ENCODE measurements at places on chromosomes 7 and 10.
A peak's percentile ranks its signal among the peaks of the same experiment; 100 is the strongest.

DNA sequence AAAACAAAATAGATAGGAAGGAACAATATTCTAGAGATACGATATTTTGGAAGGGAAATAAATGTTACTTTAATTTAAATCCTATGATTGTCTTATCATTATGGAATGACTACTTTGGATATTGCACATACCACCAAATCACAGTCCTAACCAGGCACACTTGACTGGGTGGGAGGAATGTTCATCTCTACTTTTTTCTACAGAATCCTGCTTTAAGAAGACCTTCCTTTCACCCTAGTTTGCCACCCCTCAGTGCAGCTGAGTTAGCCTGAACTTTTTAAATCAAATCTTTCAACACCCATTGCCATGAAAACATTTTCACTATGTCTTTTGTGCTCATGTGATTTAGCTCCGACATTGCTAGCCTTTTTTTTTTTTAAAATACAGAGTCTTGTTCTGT is 38.1 kb downstream of the RELN start:
- DNase-seq, result no peak

DNA sequence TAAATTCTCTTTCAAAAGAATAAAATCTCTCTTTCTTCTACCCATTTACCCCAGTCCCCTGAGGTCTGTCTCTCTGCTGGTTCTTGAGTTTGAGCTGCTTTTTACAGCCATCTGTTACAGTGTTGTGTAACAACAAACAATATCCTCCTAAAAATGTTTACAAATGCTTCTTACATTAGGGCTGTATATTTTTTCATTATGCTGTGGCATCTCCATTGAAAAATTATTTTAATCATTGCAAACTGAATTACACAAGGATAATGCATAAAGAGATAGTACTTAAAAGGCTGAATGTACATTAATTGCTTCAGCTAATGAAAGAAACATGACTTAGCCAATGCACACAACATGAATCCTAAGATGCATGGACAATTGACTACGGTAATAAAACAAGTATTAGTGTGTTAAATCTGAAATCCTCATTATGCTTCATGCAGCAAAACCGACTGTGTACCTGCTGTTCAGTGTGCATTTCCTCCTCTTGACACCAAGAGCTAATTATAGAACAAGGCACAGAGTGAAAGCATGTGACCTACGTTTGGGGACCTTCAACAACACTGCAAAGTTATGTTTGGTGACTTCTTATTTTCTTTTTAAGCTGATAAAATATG is 181.7 kb upstream of the RHOBTB1 start:
- no peak for DNase-seq

- no peak for DNase-seq
Measured at GRCh38 chr10:22931948-22932347, 4.1 kb downstream of the ARMC3 start.

- DNase-seq, result peak; percentile 21
Measured at GRCh38 chr10:17616403-17617030, 657 bp downstream of the HACD1 start.

- DNase-seq, result peak; percentile 62
Measured at GRCh38 chr7:156612930-156613329, 27.6 kb upstream of the RNF32 start.

- no peak for DNase-seq
Measured at GRCh38 chr7:80997841-80998240, 79.0 kb upstream of the SEMA3C start.

DNA sequence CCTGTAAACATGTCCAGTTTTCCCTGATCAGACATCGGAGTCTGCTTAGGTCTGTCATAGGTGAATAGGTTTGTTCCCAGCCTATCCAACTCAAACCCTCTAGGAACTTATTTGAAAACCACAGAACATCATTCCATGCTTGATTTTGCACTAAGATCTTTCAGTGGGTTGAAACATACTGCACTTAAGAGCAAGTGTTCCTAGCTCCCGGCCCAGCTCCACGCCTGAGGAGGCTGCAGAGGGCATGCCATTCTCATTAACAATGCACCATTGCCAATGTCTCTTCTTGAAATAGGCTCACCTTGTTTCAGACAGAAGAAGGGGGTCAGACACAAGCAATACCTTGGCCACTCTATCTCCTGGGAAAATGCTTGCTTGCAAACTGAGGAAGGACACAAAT is 78.0 kb upstream of the EGR2 start:
- DNase-seq, result no peak

GRCh38 chr7:12951397-12951801 is 264.0 kb downstream of the ARL4A start:
- no peak for DNase-seq

DNA sequence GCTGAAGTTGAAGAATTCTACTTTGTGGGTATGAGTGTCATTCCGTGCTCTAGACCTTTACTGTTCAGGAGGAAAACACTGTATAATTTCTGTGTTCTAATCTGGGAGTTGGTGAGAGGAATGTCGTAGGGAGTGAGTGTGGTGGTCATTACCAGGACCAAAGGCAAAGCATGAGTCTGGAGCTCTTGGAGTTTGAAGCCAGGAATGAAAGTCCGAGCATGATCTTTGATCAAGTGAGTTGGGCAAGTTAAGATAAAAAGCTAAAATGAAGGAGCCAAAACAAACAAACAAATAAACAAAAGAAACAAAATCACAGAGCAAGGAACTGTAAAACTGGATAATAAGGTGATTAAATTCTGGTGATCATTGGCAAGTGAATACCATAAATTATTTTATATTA is 161.4 kb downstream of the AGMO start:
- DNase-seq, result no peak

DNA sequence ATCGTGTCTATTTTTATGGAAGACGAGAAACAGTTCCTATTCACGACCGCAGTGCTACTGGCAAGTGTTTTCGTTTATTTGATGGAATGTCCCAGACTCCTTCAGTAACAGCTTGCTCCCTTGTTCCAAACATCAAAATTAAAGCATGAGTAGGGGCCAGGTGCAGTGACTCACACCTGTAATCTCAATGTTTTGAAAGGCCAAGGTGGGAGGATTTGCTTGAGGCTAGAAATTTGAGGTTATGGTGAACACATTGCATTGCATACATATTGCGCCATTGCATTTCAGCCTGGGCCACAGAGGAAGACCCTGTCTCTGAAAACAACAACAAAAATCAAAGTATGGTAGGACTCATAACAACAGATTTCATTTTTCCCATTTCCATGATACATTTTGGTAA is 22.8 kb downstream of the PTTG1IP2 start:
- DNase-seq, result no peak

GRCh38 chr7:11754123-11754522 is 77.9 kb downstream of the THSD7A start:
- no peak for DNase-seq

- no peak for DNase-seq
Measured at GRCh38 chr7:40714363-40715052, 579.7 kb downstream of the SUGCT start.

- no peak for DNase-seq
Measured at GRCh38 chr7:83970081-83970480, 224.5 kb downstream of the SEMA3A start.

DNA sequence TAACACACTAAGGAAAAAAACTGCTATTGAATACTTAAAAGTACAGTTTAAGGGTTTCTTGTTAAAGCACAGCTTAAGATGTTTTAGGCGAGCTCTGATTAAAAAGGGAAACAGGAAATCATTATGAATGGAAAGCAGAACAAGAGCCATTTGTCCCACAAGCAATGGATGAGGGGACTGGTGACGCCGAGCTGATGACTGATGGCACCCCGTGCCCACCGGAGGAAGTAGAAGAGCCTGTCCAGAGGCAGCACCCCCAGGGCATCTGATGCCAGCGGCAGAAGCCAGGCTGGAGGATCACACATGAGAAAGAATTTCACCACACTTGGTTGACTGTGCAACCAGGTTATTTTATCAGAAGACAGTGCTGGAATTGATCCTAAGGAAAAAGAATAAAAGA is 15.0 kb upstream of the INSIG1 start:
- no peak for DNase-seq

DNA sequence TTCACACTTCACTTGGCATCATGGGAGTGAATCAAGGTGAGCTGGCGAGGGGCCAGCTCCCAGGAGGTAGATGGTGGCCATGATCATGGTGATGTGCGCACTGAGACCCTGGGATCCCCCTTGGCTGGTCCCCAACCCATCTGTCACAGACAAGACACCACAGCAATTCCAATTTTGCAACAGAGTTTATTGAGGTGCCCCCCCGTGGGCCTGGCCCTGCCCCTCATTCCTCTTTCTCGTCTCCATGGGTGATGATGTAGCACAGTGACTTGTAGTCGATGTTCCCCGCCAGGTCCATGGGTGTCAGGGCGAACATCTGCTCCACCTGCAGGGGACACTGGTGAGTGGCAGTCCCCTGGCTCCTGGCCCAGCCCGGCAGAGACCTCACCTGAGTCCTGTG is 2.4 kb downstream of the MYL7 start:
- DNase-seq, result no peak

DNA sequence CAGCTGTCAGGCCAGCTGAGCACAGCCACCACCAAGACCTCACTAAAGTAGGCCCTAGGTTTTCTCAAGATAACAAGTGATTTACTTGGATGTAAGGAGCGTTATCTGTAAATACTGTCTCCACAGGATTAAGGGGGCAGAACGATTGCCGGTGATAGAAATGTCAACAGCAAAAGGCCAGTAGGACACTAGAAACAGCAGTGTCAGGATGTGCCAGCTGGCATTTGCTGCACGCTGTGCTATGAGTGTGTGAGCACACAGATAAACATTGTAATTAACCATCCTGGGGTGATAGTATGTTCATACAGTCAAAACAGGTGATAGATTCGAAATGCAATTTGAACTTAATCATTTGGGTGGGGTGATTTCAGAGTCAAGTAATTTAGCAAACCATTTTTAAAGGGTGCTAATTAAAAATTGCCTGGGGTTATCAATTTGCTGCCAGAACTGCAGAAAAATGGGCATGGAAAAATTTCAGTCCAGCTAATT is 36.3 kb upstream of the NOBOX start:
- no peak for DNase-seq

GRCh38 chr10:93719901-93720300 is 17.5 kb upstream of the FRA10AC1 start:
- DNase-seq, result no peak

GRCh38 chr10:79400146-79401004 is 45.0 kb downstream of the ZCCHC24 start:
- DNase-seq, result peak; percentile 32

DNA sequence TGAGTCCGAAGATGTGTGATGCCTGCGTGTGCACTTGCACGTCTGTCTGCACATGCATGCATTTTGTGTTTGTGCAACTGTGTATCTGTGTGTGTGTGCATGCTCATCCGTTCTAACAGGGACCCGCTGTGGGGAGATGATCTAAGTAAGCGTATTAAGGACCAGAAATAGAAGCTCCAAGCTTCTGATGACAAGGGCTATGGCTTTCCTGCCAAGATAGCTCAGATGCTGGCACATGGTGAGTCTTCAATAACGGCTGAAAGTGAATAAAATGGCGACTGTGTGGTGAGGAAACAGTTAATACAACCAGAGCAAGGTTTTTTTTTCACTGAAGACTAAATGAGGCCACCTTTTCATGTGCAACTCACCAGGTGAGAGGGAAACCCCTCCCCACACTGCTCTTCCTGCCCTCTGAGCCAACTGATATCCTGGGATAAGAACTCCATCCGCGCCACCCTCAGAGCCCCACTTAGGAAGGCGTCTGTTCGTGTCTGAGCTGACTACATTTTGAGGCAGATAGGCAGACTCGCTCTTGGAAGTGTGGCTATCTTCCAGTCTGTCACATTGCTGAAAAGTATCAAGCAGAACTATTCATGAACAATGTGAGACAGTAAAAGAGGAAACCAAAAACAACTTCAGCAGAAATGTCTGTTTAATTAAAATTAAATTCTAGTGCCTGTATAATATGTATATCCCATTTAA is 47.4 kb upstream of the TCERG1L start:
- DNase-seq, result no peak

GRCh38 chr7:38306914-38307313 is 33.5 kb upstream of the TARP start:
- peak; percentile 71 for DNase-seq

GRCh38 chr7:25359471-25360059 is 131.3 kb upstream of the NPVF start:
- no peak for DNase-seq

DNA sequence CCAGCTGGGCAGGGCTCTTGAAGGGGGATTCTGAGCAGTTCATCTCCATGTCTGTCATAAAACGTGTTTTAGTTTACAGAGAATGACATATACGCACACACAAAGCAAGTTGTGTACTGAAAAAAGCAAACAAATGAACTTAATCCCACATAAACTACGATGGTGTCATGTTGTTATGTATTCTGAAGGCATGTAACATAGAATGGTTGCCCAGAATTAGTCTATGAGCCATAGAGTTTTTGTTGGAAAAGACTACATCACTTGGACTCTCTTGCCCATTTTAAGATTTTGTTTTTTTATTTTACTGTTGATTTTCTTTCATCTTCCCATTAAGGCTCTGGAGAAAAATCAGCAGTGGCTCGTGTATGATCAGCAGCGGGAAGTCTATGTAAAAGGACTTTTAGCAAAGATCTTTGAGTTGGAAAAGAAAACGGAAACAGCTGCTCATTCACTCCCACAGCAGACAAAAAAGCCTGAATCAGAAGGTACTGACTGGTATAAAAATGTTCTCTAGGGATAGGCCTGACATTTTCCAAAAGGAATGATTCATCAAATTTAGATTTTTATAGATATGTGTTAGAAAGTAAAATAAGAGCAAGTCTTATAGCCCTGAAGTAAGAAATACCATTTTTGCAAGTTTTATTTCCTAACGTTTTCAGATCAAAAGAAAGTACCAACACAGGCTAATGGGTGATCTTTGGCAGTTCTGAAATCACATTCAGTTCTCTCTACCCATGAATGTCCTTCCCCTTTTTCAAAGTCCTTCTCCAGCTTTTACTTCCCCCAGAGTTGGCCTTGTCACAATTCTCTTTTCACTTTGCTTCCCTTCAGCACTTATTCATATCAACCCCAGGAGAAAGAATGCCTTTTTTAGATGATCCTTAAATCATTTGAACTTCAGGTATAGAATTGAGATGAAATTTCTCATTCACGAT is 18.9 kb downstream of the CEP55 start:
- no peak for DNase-seq

GRCh38 chr10:77223526-77224460 is 413.8 kb downstream of the KCNMA1 start:
- DNase-seq, result no peak

DNA sequence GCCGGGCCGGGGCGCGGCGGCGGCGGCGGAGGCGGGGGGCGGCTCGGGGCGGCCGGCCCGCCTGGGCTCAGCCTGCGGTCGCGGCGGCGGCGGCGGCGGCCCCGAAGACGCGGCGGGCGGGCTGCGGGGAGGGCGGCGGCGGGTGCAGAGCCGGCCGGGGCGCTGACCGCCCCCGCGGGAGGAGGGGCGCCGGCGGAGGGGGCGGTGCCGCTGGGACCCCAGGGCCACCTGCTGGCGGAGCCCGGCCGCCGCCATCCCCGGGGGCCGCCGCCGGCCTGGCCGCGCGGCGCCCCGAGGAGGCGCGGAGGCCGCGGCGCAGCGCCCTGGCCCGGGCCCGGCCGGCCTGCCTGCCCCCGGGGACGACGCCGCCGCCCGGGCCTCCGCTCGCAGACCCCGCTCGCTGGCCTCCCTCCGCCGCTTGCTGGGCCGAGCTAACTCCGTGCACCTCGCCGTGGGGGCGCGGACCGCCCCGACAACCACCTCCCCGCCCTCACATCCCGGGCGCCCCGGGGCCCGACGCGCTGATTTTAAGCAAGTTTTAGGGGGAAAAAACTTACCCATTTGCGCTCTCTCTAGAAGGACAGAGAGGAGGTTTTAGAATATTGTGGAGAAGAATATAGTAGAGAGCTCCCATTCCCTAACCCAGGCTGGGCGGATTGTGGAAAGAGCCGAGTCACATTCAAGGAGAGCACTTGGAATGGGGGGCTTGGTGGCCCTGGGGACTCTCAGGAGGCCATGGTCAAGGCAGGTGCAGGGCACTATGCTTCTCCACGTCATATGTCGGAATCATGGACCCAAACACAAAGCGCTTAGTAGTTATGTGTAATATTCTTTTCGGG is at the start of gene BEND7:
TSS of gene BEND7 (minus strand) at position 140 of the 839 bp plus-strand sequence. CDS start 481 bp downstream, outside the sequence.
- no peak for DNase-seq

Data from CD4-positive, alpha-beta T cell treated with Interleukin-4 for 1 hour (primary cell).